Activated T-helper 17 cell treated with anti-CD3 and anti-CD28 coated beads, Interleukin-2, amount 50 U/mL, for 72 hours (primary cell): ENCODE measurements at places on chromosomes 5 and 9.

DNA sequence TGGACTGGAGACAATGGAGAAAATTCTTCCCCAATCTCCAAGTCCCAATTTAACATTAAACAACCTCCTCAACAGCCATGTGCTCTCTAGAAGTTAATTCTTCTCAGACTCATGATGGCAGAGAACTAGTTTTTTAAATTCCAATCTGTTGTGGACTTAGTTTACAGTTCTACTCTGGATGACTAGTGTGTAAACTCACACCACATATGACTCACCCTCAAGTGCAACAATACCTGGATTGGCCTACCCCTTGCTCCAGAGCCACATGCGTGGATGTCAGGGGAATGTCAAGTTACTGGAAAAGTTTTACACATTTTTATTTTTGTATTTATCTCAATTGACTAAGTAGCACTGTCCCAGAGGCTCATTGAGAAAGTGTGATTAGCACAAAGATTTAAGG lies 136.0 kb upstream of the EFNA5 start:
- H3K27ac ChIP-seq = no peak overlapping the region
- no peaks in the 10 kb centered on the region for H3K4me1 ChIP-seq
- ATAC-seq = no peak
- no peaks in the 10 kb centered on the region for H3K36me3 ChIP-seq
- no peaks in the 10 kb centered on the region for H3K27me3 ChIP-seq

DNA sequence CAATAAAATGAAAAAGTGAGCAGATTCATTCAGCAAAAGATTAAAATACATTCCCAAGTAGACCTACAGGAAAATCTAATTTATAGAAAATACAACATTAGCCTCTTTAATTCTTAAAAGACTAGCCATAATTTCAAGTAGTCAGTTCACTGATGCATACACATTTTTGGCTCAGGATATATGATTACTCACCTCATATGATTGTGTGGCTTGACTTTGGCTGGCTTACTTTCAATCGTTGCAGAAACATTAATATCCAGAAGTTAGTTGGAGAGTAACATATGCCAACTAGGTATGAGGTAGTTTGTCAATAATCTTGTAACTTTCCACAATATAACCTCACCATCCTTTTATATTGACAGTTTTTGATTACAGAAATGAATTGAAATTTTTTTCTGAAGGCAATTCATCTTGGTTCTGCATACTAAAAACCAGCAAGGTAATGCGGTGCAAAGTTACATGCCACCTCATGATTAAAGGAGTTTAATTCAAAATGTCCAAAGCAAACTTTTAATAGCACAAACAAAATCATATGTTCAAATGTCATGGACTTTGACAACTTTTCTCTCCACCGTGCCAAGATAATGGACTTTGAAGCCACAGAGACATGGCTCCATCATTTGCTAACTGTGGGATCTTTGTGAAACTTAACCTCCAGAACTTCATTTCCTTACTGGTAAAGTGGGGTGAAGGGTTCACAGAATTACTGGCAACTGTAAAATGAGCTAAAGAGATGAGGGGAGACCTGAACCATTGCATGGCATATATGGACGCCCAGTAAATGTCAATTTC lies 76.6 kb upstream of the PAM start:
- H3K4me1 ChIP-seq = no peaks in the 10 kb centered on the region
- no peak overlapping the region for H3K4me3 ChIP-seq
- peaks cover 6% of the 10 kb centered on the region for H3K27me3 ChIP-seq
- H3K27ac ChIP-seq = no peak overlapping the region
- H3K36me3 ChIP-seq = no peaks in the 10 kb centered on the region

GRCh38 chr5:73450672-73451223 lies 2.2 kb upstream of the FOXD1 start:
- H3K4me3 ChIP-seq = no peak overlapping the region
- peaks cover 50% of the 10 kb centered on the region for H3K27me3 ChIP-seq
- no peak for ATAC-seq
- peaks cover 4% of the 10 kb centered on the region for H3K36me3 ChIP-seq

DNA sequence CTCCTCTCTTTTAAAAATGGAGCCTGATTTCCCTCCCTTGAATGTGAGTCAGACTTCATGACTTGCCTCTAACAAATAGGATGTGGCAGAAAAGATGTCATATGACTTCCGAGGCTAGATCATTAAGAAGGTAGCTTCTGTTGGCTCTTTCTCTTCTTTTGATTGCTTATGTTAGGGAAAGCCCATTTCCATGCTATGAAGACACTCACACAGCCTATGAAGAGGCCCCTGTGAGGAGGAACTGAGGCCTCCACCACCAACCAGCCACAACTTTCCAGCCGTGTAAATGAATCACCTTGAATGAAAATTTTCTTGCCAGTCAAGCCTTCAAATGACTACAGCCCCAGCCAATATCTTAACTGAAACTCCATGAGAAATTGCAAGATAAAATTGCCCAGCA lies 413.4 kb downstream of the TMEM38B start:
- H3K27ac ChIP-seq = no peak overlapping the region
- no peak overlapping the region for H3K4me3 ChIP-seq

DNA sequence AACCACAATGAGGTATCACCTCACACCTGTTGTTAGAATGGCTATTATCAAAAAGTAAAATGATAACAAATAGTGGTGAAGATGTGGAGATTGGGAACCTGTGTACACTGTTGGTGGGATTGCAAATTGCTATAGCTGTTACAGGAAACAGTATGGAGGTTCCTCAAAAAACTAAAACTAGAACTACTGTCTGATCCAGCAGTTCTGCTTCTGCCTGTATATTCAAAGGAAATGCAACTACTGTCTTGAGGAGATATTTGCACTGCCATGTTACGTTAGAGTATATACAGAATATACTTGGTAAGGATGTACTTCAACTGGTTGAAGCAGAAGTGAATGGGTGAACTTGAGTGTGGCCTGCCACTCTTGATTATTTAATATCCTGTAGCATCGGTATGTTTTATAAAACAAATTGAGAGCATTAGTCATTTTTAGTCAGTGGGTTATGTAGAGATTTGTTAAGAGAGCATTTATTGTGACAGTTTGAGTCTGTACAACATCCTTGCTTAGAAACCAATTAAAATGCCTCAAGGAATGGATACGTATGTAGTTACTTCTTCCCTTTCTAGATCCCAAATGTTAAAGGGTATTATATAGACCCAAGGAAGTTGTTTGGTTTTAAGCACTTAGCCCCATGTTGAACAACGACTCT lies 37.5 kb downstream of the ZCCHC7 start:
- H3K27me3 ChIP-seq = no peaks in the 10 kb centered on the region
- H3K4me1 ChIP-seq = peaks cover 11% of the 10 kb centered on the region
- ATAC-seq = no peak
- H3K27ac ChIP-seq = peak overlapping the region; percentile 24
- H3K36me3 ChIP-seq = peaks cover 62% of the 10 kb centered on the region
- H3K4me3 ChIP-seq = no peak overlapping the region

DNA sequence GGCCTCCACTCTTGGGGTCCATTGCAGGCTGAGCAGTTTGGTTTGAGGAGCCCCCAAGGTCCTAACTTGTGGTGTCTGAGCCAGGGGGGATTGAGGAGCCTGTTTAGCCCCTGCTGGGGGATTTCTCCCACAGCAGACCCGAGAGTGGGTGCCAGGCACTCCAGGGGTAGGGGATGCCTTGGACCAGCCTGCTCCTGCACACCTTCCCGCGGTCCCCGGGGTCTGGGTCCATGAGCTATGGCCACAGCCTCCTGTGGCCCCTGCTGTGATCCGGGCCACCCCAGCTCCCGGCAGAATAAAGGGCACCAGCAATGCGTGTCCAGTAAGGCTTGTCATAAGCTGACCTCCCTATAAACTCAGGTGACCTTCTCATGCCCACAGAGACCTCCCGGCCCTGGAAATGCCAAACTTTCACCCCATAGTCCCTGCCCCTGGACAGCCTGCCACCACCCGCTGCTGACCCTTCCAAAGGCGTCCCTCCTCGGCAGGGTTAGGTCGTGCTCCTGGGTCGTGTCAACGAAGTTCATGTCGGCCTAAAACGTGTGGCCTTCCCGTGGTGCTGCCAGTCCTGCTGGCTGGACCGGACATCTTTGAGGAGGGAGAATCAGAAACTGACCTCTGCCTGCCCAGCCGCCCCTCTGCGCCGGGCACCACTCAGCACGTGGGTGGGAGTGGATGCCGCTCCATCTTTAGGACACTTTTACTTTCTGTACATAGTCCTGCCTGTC lies 137.6 kb downstream of the MRPL36 start:
- no peaks in the 10 kb centered on the region for H3K36me3 ChIP-seq
- H3K27ac ChIP-seq = no peak overlapping the region
- peaks cover 8% of the 10 kb centered on the region for H3K4me1 ChIP-seq
- H3K4me3 ChIP-seq = no peak overlapping the region
- peaks cover 50% of the 10 kb centered on the region for H3K27me3 ChIP-seq

GRCh38 chr5:37875051-37875787 lies 35.4 kb upstream of the GDNF start:
- H3K36me3 ChIP-seq = no peaks in the 10 kb centered on the region
- ATAC-seq = no peak
- H3K27ac ChIP-seq = no peak overlapping the region
- no peak overlapping the region for H3K4me3 ChIP-seq
- peaks cover 6% of the 10 kb centered on the region for H3K27me3 ChIP-seq

GRCh38 chr9:134547161-134548100 lies 94.2 kb upstream of the COL5A1 start:
- peaks cover 8% of the 10 kb centered on the region for H3K27me3 ChIP-seq
- no peak overlapping the region for H3K4me3 ChIP-seq
- peaks cover 4% of the 10 kb centered on the region for H3K4me1 ChIP-seq
- no peaks in the 10 kb centered on the region for H3K36me3 ChIP-seq
- H3K27ac ChIP-seq = no peak overlapping the region

DNA sequence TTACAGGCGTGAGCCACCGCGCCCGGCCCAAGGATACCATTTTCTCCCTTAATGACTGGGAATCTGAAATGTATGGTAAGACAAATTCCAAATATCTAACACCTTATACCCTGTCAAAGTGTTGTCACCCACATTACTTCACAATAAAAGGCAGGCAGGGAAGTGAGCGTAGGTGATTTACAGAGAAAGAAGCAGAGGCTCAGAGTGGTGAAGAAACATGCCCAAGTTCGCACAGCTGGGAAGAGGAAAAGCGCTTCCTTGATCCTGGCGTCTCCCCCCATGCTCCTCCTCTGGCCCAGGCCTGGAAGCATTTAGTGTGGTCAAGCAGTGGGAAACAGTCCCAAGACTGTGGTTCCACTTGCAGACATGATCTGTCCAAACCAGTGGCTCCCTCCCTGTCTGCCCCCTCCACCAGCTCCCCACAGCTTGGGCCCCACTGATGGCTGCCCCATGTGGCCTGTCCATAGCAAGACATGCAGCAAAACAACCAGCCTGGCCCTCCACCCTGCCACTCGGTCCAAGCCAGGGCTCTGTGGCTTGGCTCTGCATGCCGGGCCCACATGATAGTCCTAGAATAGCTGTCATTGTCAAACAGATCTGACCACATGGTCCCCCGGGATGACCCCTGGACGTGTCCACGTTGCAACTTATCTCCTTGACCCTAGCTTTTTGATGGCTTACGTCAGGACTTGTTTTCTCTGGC lies 107.2 kb downstream of the TTLL11 start:
- no peak for ATAC-seq
- H3K36me3 ChIP-seq = peaks cover 10% of the 10 kb centered on the region
- no peaks in the 10 kb centered on the region for H3K27me3 ChIP-seq
- H3K27ac ChIP-seq = no peak overlapping the region
- H3K4me3 ChIP-seq = no peak overlapping the region
- peaks cover 5% of the 10 kb centered on the region for H3K4me1 ChIP-seq

GRCh38 chr5:8382456-8382855 lies 513.5 kb downstream of the MTRR start:
- no peak overlapping the region for H3K27ac ChIP-seq
- H3K4me3 ChIP-seq = no peak overlapping the region
- no peaks in the 10 kb centered on the region for H3K27me3 ChIP-seq
- no peaks in the 10 kb centered on the region for H3K4me1 ChIP-seq
- no peak for ATAC-seq

DNA sequence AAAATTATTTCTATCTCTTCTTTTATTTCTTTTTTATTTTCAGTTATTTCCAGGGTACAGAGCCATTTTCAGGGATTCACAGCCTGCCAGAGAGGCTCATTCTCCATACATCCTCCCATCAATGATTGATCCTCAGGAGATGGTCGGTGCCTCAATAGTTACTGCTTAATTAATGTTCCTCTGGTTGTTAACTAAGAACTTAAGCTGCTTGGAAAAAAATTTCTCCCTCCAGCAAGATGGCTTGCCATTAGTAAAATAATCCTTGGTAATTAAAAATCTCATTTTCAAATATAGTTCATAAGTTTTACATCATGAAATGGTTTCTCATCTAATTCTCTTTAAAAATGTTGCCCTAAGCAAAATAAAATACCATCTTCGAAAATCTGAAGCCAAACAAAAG lies 20.0 kb downstream of the MARCHF11 start:
- H3K36me3 ChIP-seq = no peaks in the 10 kb centered on the region
- ATAC-seq = no peak
- H3K27me3 ChIP-seq = peaks cover 3% of the 10 kb centered on the region
- H3K27ac ChIP-seq = no peak overlapping the region

DNA sequence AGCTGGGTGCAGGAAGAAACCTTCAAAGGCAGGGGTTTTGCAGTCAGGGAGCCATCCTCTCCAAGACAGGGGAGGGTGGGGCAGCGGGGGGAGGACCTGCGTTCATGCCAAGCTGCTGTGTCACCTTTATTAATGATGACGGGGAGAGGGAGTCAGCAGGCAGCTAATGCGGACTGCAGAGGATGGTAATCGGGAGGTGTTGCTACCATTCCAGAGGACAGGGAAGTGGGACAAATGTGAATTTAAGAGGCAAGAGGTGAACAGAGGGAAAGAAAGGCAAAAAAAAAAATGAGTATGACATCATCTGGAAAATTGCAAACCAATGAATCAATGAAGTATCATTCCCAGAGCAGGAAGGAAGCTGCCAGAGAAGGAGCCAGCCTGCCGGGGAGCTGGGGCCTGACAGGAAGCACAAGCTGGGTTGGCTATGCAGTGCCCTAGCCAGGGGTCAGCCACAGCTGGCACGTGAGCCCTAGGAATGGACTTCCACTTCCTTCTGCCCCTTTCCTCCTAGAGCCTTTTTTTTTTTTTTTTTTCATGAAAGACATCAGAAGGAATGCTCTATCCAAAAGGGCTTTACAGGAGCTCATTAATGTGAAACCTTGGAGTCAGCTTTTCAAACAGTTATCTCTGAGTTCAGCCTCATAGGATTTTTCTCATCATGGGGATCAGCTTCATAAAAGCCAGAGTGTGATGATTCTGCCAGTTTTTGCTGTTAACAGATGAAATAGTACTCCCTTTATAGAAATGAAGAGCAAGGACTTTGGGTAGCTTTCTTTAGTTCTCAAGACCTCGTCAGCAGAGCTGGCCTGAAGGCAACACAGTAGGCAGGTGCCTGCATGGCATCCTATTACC lies 9.2 kb downstream of the INSYN2B start:
- H3K27ac ChIP-seq = peak overlapping the region; percentile 59
- no peak overlapping the region for H3K4me3 ChIP-seq
- no peak for ATAC-seq
